ENCODE measurements at places on chromosomes 2 and 18.

DNA sequence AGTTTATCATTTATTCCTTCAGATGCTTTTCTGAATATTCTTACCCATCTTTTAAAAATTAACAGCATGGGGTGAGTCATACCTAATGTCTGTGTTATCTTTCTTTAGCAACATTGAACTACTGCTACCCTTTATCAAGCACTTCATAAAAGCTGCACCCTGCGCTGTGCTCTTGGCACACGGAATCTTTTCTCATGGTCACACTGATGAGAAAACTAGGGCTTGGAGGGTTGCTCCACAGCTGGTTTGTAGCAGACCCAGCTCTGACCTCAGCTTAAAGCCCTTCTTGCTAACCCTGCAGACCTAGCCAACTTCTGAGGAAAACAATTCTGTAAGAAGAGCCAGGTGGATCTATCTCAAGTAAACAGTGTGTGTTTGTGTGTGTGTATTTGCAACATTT lies 106.3 kb downstream of the RNF144A start:
- DNase-seq = no peak

DNA sequence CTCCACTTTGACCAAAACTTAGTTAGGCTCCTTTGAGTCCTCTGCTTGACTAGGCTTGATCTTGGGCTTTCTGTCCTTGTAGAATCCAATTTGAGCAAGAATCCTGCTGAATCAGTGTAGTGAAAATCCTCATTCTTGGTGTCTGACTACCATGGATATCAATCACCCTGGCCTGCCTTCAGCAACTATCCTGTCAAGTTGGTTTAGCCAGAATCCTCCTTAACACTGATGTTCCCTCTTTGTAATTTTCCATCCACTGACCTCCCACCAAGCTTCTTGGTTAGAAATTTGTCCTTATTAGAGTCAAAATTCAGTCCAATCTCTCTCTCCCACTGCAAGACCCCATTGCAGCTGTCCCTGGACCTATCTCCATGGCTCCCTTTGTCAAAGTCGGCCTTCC lies 494 bp upstream of the RBM45 start:
- DNase-seq = no peak

GRCh38 chr2:66442516-66443185 lies 7.7 kb downstream of the MEIS1 start:
- DNase-seq = no peak

GRCh38 chr2:158211502-158211901 lies 109.8 kb downstream of the UPP2 start:
- DNase-seq = no peak

GRCh38 chr2:123073956-123074355 lies 951.1 kb upstream of the CNTNAP5 start:
- DNase-seq = no peak

DNA sequence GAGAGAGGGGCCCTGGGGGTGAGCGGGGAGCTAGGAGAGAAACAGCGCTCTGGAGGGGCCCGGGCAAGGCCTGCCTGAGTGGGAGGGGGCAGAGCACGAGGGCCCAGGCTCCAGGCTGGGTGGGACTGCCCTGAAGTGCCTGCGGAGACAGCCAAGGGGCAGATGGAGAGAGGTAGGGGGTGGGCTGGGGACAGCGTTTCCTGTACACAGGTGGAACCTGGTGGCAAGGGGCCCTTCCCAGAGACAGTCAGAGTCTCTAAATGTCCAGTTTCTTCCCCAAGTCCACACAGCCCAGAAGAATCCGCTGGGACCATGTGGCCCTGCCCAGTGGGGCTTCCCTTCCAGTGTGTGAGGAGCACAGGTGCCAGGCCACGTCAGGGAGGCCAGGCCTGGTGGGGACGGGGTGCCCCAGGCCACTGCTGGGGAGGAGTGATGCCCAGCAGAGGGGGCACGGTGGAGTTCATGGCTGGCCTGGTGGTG lies 1.7 kb upstream of the GPR35 start:
- no peak for DNase-seq

DNA sequence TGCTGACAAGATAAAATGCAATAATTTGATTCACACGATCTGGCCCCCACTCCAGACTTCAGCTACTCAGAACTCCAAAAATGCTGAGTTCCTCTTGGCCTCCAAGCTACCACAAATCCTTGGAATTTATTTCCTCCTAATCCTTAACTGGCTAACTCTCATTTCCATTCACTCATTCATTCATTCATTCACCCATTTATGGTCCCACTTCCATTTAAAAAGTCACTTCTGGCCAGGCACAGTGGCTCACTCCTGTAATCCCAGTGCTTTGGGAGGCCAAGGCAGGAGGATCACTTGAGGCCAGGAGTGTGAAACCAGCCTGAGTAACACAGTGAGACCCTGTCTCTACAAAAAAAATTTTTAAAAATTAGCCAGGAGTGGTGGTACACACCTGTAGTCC lies 12.5 kb downstream of the SOS1 start:
- no peak for DNase-seq

- no peak for DNase-seq
These were observed 776.4 kb downstream of the EPHA4 start for GRCh38 chr2:220795705-220796104.

DNA sequence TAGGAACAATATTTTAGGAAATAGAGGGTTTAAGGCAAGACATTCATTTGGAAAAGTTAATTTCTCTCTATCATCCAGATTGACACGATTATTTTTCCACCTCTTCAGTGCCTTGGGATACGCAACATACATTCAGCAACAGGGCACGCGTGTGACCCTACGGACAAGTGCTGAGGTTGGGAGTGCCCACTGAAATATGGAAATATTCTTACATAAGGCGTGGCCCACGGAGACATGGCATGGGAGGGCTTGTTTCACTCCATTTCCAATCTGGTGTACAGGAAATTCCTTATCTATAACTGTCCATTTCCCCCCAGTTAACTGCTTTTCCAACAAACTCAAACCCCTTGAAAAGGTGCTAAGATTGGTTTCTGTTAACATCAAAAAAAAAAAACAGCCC lies 20.9 kb upstream of the KIDINS220 start:
- DNase-seq = no peak

- no peak for DNase-seq
These were observed 19.4 kb downstream of the SP100 start for GRCh38 chr2:230435431-230435830.

DNA sequence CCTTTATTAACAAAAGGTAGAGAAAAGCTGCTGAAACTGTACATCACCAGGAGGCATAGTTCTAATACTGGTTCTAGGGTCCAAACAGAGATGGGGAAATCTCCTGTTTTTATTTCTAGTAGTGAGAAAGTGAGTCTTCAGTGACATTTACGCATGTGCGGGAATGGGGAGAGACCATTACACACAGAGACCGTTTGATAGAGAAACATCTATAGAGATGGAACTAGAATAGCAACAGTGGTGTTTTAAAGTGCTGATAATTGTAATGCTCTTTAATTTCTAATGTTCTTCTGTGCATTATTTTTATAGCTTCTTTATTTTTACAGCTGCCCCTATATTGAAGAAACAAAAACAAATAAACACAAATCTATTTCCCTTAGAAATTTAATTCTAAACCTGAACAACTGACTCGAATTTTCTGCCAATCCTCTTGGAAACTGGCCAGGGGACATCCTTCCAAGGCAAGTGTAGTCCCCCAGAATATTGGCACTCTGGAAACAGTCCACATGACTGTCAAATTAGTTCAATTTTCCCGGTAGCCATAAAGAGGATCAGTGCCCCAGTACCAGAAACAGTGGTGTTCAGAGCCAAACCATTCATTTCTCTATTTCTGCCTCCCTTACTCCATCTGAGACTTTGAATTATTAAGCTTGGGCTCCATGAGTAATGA lies 260.9 kb downstream of the ICOS start:
- DNase-seq = no peak

DNA sequence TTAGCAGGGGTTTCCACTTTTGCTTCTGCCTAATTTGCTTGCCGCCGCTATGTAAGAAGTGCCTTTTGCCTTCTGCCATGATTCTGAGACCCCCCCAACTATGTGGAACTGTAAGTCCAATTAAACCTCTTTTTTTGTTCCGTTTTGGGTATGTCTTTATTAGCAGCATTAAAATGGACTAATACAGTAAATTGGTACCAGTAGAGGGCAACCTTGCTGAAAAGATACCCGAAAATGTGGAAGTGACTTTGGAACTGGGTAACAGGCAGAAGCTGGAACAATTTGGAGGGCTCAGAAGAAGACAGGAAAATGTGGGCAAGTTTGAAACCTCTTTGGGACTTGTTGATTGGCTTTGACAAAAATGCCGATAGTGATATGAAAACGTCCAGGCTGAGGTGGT lies 216.1 kb upstream of the FSIP2 start:
- no peak for DNase-seq

GRCh38 chr2:67451086-67451832 lies 54.1 kb downstream of the ETAA1 start:
- no peak for DNase-seq

DNA sequence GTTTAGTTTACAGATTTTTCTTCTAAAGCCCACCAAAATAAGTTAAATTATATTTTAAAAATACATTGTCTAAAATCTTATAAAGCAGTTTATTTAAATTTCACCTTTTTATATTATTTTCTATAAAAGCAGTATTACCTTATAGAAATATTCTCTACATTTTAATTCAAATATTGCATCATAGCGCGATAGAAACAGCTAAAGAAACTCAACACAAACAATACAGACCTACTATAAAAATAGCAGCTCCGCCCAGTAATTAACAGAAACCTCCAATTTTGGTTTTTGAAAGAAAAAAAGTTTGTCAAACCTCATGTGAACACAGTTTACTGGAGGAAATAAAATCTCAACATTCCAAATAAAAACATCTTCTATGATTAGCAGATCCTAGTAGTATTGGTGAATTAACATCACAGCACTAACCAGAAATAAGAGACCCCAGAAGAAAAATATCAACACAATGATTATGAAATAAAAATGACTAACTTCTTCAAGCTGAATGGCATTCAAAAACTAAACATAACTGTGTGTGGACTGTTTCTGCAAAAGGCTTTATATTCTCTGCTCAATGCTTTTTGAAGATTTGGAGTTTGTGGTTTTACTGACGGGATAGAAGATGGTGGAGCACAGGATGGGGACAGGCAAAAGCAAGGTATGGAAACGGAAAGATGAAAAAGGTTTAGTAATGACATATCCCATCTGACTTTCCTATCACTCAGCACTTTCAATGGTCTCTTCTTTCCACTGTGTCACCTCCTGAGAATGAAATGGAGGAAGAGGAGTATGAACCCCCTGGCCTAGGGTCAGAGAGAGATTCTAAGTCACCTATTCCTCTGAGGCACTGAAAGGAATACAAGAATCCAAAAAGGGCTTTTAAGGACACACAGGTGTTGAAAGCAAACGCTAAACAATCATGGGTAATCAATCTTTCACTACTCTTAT lies 17.5 kb downstream of the MAP4K3 start:
- no peak for DNase-seq

GRCh38 chr2:197251576-197251975 lies 59.0 kb downstream of the ANKRD44 start:
- no peak for DNase-seq

DNA sequence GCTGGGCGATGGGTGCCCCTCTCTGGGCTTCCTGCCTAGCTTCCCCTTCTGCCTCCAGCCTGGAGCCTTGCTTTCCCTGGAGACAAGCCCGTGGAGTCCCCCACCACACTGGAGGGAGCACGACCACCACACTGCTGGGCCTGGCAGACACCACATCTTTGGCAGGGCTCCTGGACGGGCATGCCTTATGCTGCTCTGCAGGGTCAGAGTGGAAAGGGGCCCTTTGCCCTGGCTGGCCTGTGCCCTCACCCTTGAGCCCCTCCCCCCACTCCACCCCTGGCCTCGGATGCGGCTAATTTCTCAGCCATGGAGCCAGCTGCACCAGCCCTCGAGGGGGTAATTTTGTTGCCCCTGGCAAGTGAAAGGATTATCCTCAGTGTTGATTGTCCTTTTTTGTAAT lies 194.5 kb downstream of the LOXHD1 start:
- no peak for DNase-seq

DNA sequence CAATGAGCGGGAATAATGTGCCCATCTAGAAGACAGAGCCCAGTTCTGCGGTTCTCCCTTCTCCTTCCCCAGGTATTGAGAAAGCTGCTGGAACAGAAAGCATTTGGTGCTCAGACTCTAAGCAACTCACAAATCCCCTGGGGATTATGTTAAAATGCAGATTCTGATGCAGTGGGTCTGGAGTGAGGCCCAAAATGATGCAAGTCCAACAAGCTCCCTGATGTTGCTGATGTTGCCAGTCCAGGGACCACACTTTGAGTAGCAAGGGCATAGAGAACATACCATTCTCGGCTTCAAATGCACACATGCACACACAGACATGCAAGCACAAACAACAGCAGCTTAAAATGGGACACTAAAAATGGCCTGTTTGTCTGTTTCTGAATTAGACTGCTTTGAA lies 274.8 kb upstream of the NCKAP5 start:
- DNase-seq = no peak

GRCh38 chr2:159637988-159638501 lies 21.7 kb upstream of the BAZ2B start:
- DNase-seq = no peak

- no peak for DNase-seq
These were observed 33.5 kb downstream of the LOXHD1 start for GRCh38 chr18:46623541-46623940.

- DNase-seq = no peak
These were observed 204.3 kb downstream of the SEPTIN10 start for GRCh38 chr2:109409321-109410038.

DNA sequence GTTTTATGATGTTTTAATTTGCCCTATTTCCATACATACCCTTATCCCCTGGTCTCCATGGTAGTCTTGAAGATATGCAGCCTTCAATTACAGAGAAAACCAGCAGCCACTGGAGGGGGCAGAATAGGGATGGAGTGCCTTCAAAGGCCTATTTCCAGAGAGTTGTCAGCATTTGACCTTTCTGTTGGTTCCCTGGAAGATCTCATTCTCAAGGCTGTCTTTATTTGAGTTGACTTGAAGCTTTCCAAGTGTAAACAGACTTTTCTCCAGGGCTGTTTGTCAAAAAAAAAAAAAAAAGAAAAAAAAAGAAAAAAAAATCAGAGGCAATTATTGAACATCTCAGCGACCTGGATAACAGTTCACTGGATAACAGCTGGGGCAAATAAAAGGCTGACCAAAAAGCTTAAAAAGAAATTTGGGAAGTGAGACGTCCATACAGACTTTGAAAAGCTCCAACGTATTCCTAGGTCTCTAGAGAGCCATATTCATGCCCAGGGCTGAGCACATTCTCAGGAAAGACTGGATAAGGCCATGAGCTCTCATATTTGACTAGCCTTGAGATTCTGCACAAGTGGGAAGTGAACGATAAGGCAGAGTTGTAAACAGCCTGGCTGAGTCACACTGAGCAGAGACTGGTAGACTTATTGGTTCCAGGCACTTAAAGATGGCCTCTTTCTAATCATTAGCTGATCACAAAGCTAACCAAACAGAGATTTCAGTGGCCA lies 126.6 kb downstream of the VAPA start:
- DNase-seq = no peak

GRCh38 chr2:98715812-98716451 lies 15.0 kb downstream of the MGAT4A start:
- no peak for DNase-seq

DNA sequence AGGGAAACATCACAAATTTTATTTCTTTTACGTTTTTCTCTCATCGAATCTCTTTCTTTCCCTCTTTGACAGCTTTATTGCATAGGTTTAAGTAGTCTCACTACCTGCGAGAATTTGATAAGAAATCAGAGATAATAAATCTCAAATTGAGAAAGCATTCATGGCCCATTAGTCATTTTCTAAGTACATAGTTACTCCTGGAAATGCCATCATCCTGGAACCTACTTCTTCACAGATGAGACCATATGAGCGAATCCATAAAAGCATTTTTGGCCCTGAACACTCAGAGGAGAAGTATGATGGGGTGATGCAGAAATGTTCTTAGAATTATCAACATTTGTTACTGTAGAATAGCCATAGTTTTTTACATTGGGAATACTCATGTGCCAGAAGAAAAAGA lies 138.0 kb upstream of the ARHGAP28 start:
- DNase-seq = no peak

- DNase-seq = no peak
These were observed 258.1 kb downstream of the ALK start for GRCh38 chr2:29663268-29663667.
